Fibroblast of lung (primary cell): ENCODE measurements at places on chromosomes 12 and 14. TPM values are rescaled to one million over a fixed set of nuclear protein-coding genes. Genes with fewer than 3 reads are reported as not detected.

GRCh38 chr14:54889919-54890318 is 12.7 kb downstream of the GCH1 start:
- no peaks in the 10 kb centered on the region for H3K36me3 ChIP-seq
- no peaks in the 10 kb centered on the region for H3K4me1 ChIP-seq
- H3K4me3 ChIP-seq, result no peak overlapping the region
- no peak for DNase-seq
- no peaks in the 10 kb centered on the region for H3K27me3 ChIP-seq

Gene ZNF140
- polyA plus RNA-seq, result 15.6 and 17.4 TPM in 2 replicates

DNA sequence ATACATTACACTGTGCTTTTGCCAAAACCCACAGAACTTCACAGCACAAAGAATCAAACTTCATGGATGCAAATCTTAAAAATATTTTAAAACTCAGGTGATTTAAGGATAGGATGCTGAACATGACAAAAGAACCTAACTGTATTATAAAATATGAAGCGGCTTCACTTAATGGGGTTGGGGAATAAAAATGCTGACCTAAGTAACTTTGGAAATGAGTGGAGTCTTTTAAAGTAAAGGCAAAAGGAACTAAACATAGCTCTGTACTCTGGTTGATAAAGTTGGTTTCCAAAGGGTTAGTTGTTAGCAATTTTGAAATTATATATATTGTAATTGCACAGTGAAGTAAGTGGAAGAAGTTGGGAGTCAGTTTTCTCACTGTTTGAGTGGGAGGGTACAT is 111.5 kb upstream of the SYT1 start:
- H3K27me3 ChIP-seq, result no peaks in the 10 kb centered on the region
- no peak overlapping the region for H3K4me3 ChIP-seq
- DNase-seq, result no peak
- no peaks in the 10 kb centered on the region for H3K36me3 ChIP-seq

DNA sequence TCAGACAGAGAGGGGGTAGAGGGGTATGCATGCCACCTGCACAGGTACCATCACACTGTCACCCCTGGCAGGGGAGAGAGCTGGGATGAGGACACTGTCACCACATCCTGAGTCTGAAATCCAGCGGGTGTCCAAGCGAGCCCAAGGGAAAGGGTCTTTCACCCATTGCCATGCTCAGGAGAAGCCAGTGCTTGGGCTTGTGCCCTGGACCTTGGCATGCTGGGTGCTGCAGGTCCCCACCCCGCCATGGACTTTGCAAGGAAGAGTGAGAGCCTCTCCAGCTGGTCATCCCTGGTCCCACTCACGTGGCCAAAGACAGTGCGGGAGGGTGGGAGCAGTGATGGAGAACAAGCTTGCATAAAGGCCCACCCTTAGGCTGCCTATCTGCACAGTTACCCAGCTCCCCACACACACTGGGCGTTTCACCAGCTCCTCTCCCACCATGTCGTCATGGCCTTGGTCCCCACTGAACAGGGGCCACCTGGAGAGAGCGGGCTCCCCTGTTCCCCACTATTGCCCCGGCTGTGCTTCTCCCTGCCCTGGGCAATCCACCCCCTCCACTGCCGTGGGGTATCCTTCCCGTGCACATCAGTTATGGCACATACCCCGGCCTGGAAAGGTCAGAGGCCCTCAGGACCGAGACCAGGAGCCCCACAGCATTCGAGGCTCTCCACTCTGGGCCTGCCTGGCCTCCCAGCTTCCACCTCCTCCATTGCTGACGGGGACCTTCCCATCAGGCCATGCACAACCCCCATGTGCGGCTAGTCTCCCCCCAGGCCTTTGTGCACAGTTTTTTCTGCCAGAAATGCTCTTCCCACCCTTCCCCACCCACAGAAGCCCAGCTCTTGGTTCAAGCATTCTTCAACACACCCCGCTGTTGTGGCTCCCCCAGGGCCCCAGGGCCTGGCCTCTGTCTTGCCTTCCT is 58.6 kb upstream of the BCL11B start:
- no peaks in the 10 kb centered on the region for H3K4me1 ChIP-seq
- no peaks in the 10 kb centered on the region for H3K27me3 ChIP-seq
- no peak overlapping the region for H3K27ac ChIP-seq
- DNase-seq, result no peak
- no peak overlapping the region for H3K4me3 ChIP-seq

DNA sequence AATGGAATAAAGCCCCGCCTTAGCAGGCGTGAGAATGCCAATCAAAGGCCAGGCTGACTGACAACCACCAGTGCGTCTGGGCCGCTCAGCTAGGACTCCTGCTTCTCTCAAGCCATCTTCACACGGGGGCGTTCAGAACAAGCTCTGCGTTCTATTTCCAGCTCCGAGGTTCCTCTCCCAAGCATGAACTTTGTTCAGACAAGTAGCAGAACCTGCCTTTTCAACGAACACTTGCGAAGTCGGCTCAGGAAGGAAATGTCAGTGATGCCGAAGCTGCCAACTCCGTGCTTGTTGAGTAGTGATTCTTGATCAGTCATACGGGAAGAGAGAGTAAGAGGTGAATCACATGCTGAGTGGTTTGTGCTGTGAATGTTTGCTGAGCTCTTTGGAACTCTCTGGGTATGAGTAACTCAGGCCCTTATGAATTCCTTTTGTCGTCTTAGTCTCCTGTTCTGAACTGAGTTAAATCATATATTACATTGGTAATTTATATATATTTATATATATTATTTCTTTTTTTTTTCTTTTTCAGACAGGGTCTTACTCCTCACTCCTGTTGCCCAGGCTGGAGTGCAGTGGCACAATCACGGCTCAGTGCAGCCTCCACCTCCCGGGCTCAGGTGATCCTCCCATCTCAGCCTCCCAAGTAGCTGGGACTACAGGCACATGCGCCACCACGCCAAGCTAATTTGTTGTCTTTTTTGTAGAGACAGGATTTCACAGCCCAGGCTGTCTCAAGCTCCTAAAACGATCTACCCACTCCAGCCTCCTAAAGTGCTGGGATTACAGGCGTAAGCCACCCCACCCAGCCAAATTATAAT is 29.4 kb upstream of the BCL7A start:
- DNase-seq, result peak; percentile 95
- H3K27me3 ChIP-seq, result no peaks in the 10 kb centered on the region
- peak overlapping the region; percentile 95 for H3K27ac ChIP-seq
- H3K4me3 ChIP-seq, result no peak overlapping the region

Gene NRL
- polyA plus RNA-seq, result 0.45 and 0.49 TPM in 2 replicates

Gene FAM234B
- polyA plus RNA-seq, result 7.1 and 7.3 TPM in 2 replicates

Gene FAM181A
- polyA plus RNA-seq, result not detected in 2 replicates

DNA sequence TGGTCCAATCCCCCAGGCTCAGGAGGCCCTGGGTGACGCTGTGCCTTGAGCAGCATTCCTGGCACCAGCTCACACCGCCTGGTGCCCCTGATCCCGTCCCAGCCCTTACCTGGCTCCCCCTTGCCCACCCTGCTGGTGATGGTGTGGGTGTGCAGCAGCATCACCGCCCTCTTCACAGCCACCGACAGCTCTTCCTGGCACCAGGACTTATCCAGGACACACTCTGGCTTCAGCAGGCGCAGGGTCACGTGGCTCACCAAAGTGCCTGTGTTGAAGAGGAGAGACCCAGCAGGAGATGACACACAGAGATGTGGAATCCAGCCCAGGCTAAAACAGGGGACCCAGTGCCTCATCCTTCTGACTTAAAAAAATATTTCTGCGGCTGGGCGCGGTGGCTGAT is 36.2 kb downstream of the GCN1 start:
- H3K27ac ChIP-seq, result no peak overlapping the region
- no peaks in the 10 kb centered on the region for H3K4me1 ChIP-seq
- H3K27me3 ChIP-seq, result no peaks in the 10 kb centered on the region
- DNase-seq, result no peak
- no peak overlapping the region for H3K4me3 ChIP-seq
- H3K36me3 ChIP-seq, result peaks cover 68% of the 10 kb centered on the region
